ENCODE measurements at places on chromosomes 1 and 21.

- DNase-seq = no peak
Measured at GRCh38 chr1:95627244-95627643, 393.2 kb downstream of the RWDD3 start.

GRCh38 chr1:8411803-8412182 lies 93.9 kb downstream of the SLC45A1 start:
- no peak for DNase-seq

DNA sequence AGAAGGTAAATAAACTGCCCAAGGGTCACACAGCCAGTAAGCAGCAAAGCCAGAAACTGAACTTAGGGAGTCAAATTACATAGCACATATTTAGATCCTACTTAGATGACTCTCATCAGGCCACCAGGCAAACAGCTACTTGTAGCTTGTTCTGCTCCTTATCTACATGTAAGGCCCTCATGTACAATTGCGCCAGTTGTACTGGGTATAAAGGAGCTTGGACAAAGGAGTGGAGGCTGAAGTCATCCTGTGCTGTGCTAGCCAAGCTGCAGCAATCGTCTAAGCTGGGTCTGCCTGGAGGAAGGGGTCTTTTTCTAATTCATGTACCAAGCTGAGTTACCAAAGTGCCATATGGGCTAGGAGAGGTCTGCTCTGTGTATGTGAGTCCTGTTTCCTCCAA lies 12.8 kb downstream of the ETNK2 start:
- DNase-seq = no peak

GRCh38 chr1:40270152-40270834 lies 12.3 kb downstream of the ZMPSTE24 start:
- DNase-seq = no peak

DNA sequence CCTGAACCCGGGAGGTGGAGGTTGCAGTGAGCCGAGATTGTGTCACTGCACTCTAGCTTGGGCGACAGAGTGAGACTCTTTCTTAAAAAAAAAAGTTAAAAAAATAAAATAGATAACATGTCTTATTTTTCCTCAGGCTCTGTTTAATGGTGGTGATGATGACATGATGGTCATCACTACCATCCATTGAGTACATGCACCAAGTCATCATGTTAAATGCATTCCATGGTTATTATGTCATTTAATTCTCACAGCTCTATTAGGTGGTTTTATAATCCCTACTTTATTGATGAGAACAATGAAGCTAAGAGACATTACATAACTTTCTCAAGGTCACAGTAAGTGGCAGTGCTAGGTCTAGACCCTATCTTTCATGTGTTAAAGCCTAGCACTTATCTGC lies 34.4 kb upstream of the MAB21L3 start:
- DNase-seq = peak; percentile 3

- DNase-seq = peak; percentile 48
Measured at GRCh38 chr21:23853796-23854379, 1753.4 kb downstream of the MRPL39 start.

DNA sequence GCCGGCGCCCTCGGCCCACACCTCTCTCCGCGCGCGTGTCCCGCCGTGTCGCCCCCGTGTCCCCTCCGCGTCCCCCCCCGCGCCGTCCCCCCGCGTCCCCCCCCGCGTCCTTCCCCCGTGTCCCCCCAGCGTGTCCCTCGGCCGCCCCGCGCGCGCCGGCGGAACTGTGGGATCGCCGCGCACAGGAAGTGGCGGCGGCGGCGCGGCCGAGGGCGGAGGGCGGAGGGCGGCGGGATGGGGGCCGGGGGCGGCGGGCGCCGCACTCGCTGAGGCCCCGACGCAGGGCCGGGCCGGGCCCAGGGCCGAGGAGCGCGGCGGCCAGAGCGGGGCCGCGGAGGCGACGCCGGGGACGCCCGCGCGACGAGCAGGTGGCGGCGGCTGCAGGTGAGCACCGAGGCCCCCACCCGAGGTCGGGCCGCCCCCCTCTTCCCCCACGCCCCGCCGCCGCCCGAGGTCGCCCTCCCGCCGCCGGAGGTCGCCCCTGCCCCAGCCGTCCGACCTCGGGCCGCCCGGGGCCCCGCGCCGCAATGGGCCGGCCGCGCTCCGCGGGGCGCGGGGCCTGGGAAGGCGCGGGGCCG lies at the start of gene AGPAT3:
Gene AGPAT3 (plus strand): TSS at position 262 of the 578 bp plus-strand sequence. CDS start 94,459 bp downstream, outside the sequence.
- DNase-seq = peak; percentile 28

- DNase-seq = no peak
Measured at GRCh38 chr1:233412812-233413211, 85.3 kb downstream of the MAP3K21 start.

DNA sequence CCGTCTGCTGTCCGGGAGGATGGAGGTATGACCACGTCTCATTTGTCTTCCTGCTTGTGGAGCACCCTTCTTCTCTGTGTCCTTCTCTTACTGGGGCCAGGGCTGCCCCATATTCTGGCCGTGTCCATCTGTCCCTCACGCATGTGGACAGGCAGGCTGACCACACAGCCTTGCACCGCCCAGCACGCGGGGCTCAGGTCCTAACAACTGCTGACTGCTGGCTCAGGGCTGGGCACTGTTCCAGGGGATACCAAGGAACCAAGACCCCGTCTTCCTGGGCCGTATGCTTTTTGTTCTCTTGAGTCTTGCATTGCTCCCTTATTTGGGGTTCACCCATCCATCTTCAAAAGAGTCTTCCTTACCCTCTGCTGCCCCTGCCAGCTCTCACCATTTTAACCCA lies 17.5 kb upstream of the SPSB1 start:
- DNase-seq = no peak

DNA sequence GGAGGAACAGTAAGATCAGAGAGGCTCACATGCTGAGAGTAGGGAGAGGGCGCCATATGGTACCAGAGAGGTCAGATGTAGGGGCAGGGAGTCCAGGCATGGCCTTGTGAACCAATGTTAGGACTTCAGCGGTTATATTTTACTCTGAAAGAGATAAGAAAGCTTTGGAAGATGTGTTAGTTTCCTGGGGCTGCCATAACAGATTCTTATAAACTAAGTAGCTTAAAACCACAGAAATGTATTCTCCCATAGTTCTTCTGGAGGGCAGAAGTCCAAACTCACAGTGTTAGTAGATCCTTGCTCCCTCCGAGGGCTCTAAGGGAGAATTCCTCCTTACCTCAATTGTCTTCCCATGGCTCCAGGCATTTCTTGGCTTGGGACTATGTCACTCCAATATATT lies 502.5 kb upstream of the ADGRL2 start:
- no peak for DNase-seq

DNA sequence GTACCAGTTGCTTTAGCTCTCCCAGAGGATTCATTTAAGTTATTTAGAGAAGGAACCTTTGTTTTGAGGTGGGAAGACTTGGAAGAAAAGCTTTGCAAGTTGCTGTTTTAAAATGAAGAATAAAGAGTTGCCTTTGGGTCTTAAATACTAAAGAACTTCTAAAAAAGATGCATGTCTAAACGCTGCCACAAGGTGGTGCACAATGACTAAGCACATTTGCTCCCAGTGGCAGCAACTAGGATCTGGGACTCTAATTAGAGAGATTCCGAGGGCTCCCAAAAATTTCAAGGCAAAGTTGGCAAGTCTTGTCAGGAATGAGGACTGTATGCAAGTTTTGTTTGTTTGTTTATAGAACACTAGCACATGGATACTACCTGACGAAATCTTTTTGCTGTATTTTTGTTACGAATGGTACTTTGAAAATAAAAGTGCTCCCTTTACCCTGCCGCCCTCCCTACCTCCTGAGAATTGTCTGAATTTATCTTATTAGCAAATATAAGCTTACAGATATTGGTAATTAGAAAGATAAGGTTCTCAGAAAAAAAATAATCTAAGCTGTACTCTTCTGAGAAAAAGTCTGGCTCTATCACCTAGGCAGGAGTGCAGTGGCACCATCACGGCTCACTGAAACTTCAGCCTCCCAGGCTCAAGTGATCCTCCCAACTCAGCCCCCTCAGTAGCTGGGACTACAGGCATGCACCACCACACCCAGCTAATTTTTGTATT lies 121.8 kb downstream of the HFM1 start:
- DNase-seq = peak; percentile 56

GRCh38 chr1:185843297-185843869 lies 109.2 kb downstream of the HMCN1 start:
- no peak for DNase-seq

DNA sequence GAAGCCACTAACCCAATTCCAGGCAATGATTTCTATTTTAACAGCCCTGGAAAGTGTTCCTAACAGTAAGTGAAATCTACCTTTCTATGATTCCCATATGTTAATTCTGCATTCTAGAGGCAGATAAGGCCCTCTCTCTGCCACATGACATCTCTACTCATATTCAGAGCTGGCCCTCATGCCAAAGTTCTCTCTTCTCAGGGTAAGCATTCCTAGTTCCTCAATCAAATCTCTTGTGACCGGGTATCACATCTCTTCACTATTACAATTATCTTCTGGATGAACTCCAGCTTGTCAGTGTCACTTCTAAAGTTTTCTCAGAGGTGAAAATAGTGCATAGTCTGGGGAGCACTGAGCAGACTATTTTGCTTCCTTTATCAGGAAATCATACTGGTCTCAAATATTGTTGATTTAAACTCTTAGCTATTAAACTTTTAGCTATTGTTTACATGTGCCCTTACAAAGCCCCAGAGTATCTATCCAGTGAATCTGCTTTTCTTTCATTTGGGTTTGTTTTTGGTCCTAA lies 66.4 kb upstream of the TNFSF18 start:
- DNase-seq = no peak

GRCh38 chr1:98256700-98257099 lies 335.9 kb upstream of the DPYD start:
- no peak for DNase-seq

- DNase-seq = no peak
Measured at GRCh38 chr1:54096227-54096876, 42.9 kb downstream of the TCEANC2 start.

- DNase-seq = no peak
Measured at GRCh38 chr1:236724506-236724905, 38.2 kb downstream of the ACTN2 start.

DNA sequence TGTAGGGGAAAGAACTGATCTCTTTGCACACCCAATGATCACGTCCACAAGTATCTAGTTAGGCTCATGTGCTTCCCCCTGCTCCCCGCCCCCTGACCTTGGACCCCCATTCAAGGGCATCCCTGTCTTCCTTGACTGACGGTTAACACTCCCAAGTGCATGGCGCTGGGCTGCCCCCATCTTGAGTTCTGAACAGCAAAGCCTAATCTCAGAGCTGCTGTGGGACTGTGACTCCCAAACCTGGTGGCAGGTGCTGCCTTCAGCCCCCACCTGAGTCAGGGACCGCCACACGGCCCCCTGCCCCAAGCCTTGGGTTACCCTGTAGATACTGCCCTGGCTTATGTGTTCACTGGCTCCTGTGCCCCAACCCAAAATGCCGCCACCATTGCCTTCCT lies 925 bp downstream of the TNNI1 start:
- no peak for DNase-seq

DNA sequence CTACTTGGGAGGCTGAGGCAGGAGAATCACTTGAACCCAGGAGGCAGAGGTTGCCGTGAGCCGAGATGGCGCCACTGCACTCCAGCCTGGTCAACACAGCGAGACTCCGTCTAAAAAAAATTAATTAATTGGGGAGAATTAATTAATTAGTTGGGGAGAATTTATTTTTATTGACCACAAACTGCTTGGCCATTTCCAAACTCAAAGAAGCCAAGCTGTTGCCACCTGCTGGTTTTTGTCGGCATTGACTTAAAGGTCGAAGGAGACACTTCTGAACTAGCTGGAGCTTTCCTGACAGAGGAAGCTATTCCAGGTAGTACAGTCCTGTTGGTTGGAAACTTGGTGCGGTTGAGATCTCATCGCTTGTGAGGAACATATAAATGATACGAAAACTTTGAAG lies 13.1 kb downstream of the MAP1LC3C start:
- DNase-seq = peak; percentile 41

- no peak for DNase-seq
Measured at GRCh38 chr1:92096317-92096716, 16.2 kb downstream of the BTBD8 start.

- DNase-seq = peak; percentile 50
Measured at GRCh38 chr1:156897078-156897825, 3.7 kb downstream of the PEAR1 start.

DNA sequence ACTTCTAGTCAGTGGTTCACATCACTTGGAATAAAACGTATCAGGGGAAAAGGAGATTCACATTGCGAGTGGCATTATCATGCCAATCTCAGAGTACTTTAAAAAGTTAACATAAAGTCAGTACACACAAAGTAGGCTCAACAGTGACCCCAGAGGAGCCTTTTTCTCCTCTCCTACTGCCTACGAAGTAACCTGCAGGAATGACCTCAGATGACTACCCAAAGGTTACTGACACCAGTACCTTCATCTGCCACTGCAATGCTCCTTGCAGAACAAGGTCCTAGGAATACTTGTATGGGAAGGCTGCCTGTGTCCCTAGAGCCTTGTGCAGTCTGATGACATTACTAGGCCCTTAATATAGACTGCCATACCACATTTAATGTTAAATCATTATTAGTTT lies 389.8 kb upstream of the LYPLAL1 start:
- DNase-seq = no peak

GRCh38 chr21:36646645-36647044 lies 52.3 kb upstream of the SIM2 start:
- DNase-seq = no peak

DNA sequence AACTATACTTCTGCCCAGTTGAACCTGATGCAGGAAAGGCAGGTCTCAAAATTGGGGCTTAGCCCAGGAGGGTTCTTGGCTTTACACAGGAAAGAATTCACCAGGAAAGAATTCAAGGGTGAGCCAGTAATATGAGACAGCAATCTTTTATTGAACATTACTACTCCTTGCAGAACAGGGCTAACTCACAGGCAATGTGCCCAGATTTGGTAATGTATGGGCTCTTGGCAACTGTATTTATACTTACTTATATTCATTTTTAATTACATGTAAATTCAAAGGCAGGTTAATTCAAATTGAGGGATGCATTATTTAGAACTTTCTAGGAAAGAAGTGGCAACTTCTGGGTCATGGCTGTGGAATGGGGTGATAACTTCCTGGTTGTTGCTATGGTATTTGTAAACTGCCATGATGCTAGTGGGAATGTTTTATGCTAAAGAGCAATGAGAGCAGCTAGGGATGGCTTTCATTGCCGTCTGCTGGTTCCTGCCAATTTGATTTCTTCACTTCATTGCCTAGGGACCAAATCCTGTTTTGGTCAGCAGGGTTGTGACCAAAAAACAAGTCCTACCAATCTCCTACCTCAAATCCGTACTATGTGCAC lies 107.5 kb downstream of the CHRM3 start:
- no peak for DNase-seq

GRCh38 chr1:172443666-172444453 lies at the start of gene PIGC:
TSS of gene PIGC (minus strand) at chr1:172444069. CDS start at chr1:172442622, 1,447 bp downstream.
- DNase-seq = peak; percentile 88

- no peak for DNase-seq
Measured at GRCh38 chr1:188281921-188282320, 1453.2 kb downstream of the PLA2G4A start.

GRCh38 chr1:67685558-67686266 lies 711 bp downstream of the GADD45A start:
- DNase-seq = peak; percentile 42
